ENCODE measurements at places on chromosomes 12 and 14. TPM values are rescaled to one million over a fixed set of nuclear protein-coding genes. Genes with fewer than 3 reads are reported as not detected.

- DNase-seq, result no peak
- no peaks in the 10 kb centered on the region for H3K36me3 ChIP-seq
- H3K27ac ChIP-seq, result no peak overlapping the region
- H3K4me3 ChIP-seq, result no peak overlapping the region
- no peaks in the 10 kb centered on the region for H3K4me1 ChIP-seq
These were observed 155.6 kb upstream of the DAAM1 start for GRCh38 chr14:59032826-59033225.

ASCL1 gene
- not detected for total RNA-seq

DNA sequence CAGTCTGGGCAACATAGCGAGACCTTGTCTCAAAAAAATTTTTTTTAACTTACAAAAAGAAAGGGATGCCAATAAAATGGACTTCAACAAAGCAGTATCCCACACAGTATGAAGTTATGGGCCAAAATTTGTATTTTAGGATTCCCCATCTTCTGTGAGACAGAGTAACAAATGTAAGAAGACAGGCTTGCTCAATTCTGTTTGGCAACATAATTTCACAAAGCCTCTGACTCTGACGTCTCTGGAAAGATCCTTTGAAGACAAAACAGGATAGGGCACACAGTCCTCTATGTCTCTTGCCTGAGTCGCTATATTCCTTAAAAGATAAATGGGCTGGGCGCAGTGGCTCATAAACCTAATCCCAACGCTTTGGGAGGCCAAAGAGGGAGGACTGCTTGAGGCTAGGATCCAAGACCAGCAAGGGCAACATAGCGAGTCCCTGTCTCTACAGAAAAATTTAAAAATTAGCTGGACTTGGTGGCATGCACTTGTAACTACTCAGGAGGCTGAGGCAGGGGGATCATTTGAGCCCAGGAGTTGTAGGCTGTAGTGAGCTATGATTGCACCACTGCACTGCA, 1.1 kb upstream of the HOMEZ start:
- no peaks in the 10 kb centered on the region for H3K27me3 ChIP-seq
- H3K36me3 ChIP-seq, result no peaks in the 10 kb centered on the region
- H3K4me1 ChIP-seq, result peaks cover 29% of the 10 kb centered on the region

CMA1 gene
- total RNA-seq, result 1.4 TPM

ACTR10 gene
- 66.3 TPM for total RNA-seq

Data from heart right ventricle (tissue), 16 donors.